ENCODE measurements at places on chromosomes 1 and 21.

DNA sequence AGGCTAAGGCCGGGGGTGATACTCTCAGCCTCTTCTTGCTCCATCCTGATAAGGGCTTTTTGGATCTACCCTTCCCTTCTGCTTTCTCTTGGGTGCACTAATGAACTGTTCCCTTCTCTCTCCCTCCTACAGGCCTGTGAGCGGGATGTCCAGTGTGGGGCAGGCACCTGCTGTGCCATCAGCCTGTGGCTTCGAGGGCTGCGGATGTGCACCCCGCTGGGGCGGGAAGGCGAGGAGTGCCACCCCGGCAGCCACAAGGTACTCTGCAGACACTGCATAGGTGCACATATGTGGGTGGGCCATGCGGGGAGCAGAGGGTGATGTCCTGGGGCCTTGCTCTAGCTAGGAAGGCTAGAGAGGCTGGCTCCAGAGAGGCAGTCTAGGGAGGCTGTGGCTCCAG lies 2.9 kb downstream of the PROK1 start:
- no peaks in the 10 kb centered on the region for H3K27me3 ChIP-seq
- no peaks in the 10 kb centered on the region for H3K36me3 ChIP-seq
- no peak overlapping the region for H3K4me3 ChIP-seq
- peaks cover 3% of the 10 kb centered on the region for H3K4me1 ChIP-seq

DNA sequence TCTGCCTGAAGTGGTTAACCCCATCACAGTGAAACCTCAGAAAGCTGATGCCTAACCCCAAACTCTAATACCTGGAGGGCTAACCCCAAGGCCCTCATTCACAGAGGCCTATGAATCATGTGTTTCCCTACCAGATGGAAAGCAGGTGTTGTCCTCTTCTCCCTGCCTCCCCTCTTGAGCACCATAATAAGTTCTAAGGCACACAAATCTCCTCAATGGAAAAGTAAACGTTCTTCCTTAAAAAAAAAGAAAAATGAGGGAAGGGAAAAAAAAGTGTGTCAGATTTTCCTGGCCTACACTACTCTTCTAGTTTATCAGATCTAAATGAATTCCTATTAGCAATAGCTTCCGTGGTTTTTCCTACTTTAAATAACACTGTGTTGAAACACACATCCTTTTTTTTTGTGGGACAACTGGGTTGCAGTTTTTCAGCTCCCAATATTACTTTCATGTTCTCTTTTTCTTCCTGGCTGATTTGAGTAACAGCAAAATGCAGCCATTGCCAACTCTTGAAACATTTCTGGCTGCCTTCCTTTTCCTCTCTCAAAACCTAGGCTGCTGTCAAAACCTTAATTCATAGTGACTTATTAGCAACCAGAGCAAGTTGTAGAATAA lies 43.2 kb downstream of the SLC44A3 start:
- H3K36me3 ChIP-seq = no peaks in the 10 kb centered on the region
- no peak for DNase-seq
- H3K4me1 ChIP-seq = peaks cover 17% of the 10 kb centered on the region
- no peaks in the 10 kb centered on the region for H3K27me3 ChIP-seq
- H3K27ac ChIP-seq = no peak overlapping the region

GRCh38 chr1:240285540-240285939 lies 193.9 kb downstream of the FMN2 start:
- no peaks in the 10 kb centered on the region for H3K36me3 ChIP-seq
- no peaks in the 10 kb centered on the region for H3K27me3 ChIP-seq
- H3K27ac ChIP-seq = no peak overlapping the region
- no peak for DNase-seq

GRCh38 chr1:183106746-183107145 lies 79.3 kb upstream of the LAMC2 start:
- no peak overlapping the region for H3K4me3 ChIP-seq
- no peak for DNase-seq
- no peaks in the 10 kb centered on the region for H3K4me1 ChIP-seq
- H3K27ac ChIP-seq = no peak overlapping the region
- no peaks in the 10 kb centered on the region for H3K27me3 ChIP-seq

- H3K4me3 ChIP-seq = no peak overlapping the region
- H3K4me1 ChIP-seq = no peaks in the 10 kb centered on the region
- no peak overlapping the region for H3K27ac ChIP-seq
- no peaks in the 10 kb centered on the region for H3K36me3 ChIP-seq
- no peak for DNase-seq
Measured at GRCh38 chr1:150383631-150384324, 19.8 kb downstream of the RPRD2 start.

DNA sequence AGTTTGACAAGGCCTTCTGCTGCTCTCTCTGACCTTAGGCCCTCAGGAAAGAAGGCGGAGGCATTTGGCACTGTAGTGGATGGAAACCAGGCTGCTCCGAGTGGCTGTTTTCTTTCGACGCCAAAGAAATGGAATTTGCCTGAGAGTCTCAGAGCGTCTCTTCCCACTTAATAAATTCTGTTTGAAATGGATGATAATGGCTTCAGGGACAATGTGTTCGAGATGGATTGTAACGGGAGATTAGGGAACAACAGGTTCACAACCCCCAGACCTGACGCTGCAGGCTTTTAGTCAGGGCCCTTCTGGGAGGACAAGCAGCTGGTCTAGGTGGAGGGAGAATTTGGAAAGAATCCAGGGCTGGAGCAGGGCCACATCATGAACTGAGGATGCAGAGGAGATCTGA lies 58.6 kb downstream of the TLR5 start:
- no peaks in the 10 kb centered on the region for H3K27me3 ChIP-seq
- H3K4me1 ChIP-seq = no peaks in the 10 kb centered on the region

DNA sequence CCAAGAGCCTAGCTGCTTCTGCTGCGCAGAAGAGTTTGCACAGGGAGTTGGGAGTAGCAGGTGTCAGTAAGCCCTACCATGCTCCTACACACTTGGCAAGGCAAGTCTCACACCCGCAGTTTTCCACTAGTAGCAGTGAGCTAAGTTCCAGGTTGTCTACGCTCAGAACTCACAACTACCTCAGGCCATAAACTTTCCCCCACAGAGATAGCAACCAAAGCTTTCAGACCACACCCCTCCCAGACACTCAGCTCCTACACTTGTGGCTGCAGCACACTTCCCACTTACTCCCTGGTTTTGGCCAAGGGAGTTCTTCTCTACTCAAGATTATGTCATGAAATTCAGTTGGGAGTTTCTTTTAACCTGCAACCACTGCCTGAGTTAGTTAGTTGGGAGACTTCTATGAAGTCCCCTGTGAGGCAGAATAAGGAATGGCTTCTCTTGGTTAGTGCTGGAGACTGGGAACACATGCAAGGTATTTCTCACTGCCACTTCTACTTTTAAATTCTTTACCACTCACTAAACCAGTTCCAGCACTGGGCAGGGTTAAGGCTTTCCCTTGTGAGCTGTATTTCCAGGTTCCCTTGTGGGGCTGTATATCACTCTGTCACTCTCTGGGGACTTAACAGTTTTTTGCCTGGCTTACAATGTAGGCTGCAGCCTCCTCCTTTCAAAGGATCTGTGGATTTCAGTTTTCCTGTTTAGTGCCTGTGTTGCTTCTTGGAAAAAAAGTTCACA lies 18.3 kb upstream of the MAB21L3 start:
- no peak for DNase-seq
- H3K27ac ChIP-seq = no peak overlapping the region
- no peaks in the 10 kb centered on the region for H3K36me3 ChIP-seq
- no peaks in the 10 kb centered on the region for H3K27me3 ChIP-seq

- no peaks in the 10 kb centered on the region for H3K27me3 ChIP-seq
- H3K27ac ChIP-seq = no peak overlapping the region
- no peaks in the 10 kb centered on the region for H3K36me3 ChIP-seq
- no peak for DNase-seq
- H3K4me3 ChIP-seq = no peak overlapping the region
Measured at GRCh38 chr1:245609354-245610150, 454.8 kb downstream of the KIF26B start.

DNA sequence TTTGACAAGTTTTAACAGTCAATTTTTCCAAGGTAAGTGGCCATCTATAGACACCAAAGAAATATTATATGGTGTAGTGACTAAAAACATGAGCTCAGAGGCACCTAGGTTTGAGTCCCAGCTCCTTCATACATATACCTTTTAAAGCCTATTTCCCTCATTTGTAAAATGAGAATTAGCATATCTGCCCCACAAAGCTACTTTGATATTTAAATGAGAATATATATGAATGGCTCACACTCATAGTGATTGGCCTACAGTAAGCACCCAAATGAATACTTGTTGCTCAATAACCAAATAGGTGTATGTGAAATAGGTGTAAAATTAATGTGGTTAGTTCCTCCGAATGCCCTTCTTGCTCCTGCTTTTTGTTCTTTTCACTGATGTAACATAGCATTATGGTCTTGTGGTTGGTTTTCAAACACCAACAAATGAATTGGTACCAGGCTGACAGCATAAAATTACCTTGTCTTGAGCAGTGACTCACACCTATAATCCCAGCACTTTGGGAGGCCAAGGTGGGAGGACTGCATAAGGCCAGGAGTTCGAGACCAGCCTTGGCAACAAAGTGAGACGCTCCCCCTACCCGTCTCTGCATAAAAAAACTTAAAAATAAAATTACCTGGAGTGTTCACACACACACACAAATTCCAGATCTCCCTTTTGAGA lies 25.3 kb downstream of the CNIH4 start:
- H3K27ac ChIP-seq = no peak overlapping the region
- no peak for DNase-seq
- no peaks in the 10 kb centered on the region for H3K27me3 ChIP-seq
- H3K36me3 ChIP-seq = peaks cover 2% of the 10 kb centered on the region
- H3K4me3 ChIP-seq = no peak overlapping the region
- H3K4me1 ChIP-seq = no peaks in the 10 kb centered on the region

- no peak overlapping the region for H3K4me3 ChIP-seq
- DNase-seq = no peak
- H3K36me3 ChIP-seq = no peaks in the 10 kb centered on the region
- H3K27me3 ChIP-seq = no peaks in the 10 kb centered on the region
- no peak overlapping the region for H3K27ac ChIP-seq
- no peaks in the 10 kb centered on the region for H3K4me1 ChIP-seq
Measured at GRCh38 chr1:232600424-232601258, 29.3 kb downstream of the SIPA1L2 start.

DNA sequence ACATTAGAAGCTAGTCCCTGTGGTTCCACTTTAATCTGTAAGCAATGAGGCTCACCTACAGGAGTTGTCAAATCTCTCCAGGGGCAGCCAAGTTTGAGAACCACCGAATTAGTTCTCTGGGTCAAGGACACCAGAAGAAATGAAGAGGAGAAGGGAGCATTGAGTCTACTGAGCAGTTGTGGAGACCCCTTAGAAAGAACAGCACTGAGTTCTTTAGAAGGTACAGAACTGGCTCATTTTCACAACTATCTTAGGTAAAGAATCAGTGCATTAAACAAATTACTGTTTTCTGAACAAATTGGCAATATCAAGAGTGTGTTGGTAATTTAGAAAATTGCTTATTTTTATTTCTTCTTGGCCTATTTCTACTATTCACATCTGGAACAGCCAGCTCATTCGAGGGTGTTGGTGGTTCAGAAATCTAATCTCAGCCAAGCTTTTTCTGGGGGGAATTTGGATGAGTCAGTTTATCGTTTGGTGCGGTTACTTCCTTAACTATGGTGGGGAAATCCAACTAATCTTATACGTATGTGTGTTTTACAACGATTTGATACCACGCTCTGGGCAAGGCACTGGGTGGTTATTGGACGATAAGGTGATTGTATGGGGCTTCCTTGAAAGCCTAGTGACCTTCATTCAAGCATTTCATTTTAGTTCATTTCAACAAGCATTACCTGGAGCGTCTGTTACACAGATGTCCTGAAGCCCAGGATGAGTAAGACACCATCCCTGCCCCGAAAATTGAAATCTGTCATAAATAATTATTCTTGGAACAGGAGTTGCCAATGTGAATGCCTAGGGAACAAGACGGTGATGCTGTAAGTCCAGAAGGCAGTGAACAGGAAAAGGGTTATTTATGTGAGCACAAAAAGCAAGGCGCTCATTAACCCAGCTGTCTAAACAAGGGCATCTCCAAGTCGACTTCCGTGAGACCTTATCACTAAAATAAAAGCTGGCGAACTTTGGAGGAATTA lies 52.0 kb upstream of the TMPRSS2 start:
- no peak overlapping the region for H3K27ac ChIP-seq
- no peak for DNase-seq
- H3K4me3 ChIP-seq = no peak overlapping the region

DNA sequence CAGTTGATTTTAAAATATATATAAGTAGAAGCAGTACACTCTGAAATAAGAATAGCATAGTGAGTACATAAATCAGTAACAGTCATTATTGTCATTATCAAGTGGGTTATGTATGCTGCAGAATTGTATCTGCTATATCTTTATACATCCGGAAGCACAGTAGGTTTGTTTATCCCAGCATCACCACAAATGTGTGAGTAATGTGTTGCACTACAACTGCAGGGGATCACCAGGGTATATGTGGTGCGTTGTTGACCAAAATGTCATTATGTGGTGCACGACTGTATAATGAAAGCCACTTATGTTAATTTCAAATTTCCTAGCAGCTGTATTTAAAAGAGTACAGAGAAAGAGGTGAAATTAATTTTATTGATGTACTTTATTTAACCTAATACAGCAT lies 87.7 kb upstream of the GADD45A start:
- H3K4me1 ChIP-seq = peaks cover 2% of the 10 kb centered on the region
- H3K27ac ChIP-seq = no peak overlapping the region
- H3K27me3 ChIP-seq = no peaks in the 10 kb centered on the region
- no peak for DNase-seq

GRCh38 chr1:206579747-206580437 lies 32.4 kb downstream of the EIF2D start:
- H3K36me3 ChIP-seq = no peaks in the 10 kb centered on the region
- peaks cover 1% of the 10 kb centered on the region for H3K4me1 ChIP-seq
- H3K4me3 ChIP-seq = no peak overlapping the region
- no peaks in the 10 kb centered on the region for H3K27me3 ChIP-seq

DNA sequence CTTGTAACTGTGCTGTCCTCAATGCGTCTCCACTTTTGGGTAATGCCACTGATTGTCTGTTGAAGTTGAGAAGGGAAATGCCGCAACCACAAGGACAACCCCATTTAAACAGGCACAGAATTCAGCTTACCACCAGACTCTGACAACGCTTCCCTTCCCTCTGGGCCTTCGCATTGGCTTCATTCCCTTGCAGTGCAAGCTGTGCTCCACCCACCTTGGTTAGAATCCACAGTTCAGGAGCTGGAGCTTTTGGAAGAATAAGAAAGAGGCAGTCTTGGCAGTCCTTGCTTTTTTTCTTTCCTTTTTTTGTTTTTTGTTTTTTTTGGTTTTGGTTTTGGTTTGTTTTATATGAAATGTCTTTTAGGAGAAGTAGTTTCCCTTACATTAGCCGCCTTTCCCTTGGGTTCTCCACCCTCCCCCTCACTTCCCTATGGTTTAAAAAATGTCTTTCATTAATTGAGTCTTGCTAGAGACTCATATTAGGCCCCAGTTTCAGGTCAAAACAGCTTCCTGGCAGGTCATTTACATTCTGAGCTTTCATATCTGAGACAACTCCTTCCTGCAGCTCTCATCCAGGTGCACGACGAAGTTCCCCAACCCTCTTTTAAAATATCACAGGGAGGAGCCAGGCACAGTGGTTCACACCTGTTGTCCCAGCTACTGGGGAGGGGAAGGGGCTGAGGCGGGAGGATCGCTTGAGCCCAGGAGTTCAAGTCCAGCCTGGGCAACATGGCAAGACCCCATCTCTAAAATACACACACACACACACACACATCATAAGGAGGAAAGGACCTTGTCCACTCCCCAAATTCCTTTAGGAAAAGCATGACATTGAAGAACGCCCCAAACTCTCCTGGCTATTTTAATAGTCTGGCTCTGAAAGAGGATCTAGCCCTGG lies 20.7 kb upstream of the LAX1 start:
- H3K36me3 ChIP-seq = no peaks in the 10 kb centered on the region
- no peak overlapping the region for H3K27ac ChIP-seq
- peaks cover 6% of the 10 kb centered on the region for H3K4me1 ChIP-seq
- no peak overlapping the region for H3K4me3 ChIP-seq

- no peak overlapping the region for H3K4me3 ChIP-seq
- no peak for DNase-seq
- H3K36me3 ChIP-seq = no peaks in the 10 kb centered on the region
- H3K27me3 ChIP-seq = no peaks in the 10 kb centered on the region
- no peak overlapping the region for H3K27ac ChIP-seq
Measured at GRCh38 chr1:32496127-32496526, 31.3 kb downstream of the ZBTB8B start.
